Activated naive CD8-positive, alpha-beta T cell treated with anti-CD3 and anti-CD28 coated beads, Interleukin-2, amount 50 U/mL, for 24 hours (primary cell): ENCODE measurements at places on chromosomes 2 and 18.

- no peak for DNase-seq
Measured at GRCh38 chr2:1702186-1702565, 42.1 kb downstream of the PXDN start.

- DNase-seq, result no peak
Measured at GRCh38 chr18:24835751-24836150, 375.3 kb downstream of the HRH4 start.

DNA sequence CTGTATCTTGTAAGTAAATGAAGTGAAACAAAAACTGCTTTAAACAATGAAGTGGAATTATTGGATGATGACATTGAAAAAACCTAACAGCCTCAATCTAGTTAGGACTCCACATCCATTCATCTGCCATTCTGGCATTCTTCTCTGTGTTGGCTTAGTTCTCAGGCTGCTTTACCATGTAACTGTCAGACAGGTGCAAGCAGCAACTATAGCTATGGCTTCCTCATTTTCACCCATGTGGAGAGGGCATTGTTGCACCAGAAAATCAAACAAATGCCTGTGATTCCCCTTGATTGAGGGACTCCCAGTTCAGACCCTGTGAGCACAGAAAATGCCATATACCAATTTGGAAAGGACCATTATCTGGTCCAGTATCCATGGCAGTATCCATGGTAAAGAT lies 129.5 kb upstream of the NYAP2 start:
- no peak for DNase-seq

GRCh38 chr18:42157420-42157819 lies 202.4 kb downstream of the PIK3C3 start:
- DNase-seq, result no peak

DNA sequence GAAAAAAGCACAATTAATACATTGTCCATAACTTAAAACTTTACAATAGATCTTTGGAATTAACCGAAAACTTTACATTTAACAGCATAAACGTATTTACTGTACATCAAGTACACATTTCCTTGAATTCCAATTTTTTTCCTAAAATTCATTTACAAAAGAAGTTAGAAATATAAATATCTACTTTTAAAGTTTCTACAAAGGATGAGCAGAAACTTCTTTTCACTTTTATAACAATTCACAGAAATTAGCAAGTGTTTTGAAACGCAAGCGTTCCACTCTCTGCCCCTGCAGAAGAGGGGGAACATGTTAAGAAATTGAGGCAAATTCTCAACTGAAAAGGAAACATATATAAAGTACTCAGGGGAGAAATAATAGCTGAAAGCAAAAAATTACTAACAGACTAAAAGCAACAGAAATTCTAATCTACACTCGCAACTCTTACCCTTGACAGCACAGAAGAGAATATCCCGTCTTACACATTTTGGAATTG lies 1.5 kb downstream of the NFE2L2 start:
- no peak for DNase-seq

DNA sequence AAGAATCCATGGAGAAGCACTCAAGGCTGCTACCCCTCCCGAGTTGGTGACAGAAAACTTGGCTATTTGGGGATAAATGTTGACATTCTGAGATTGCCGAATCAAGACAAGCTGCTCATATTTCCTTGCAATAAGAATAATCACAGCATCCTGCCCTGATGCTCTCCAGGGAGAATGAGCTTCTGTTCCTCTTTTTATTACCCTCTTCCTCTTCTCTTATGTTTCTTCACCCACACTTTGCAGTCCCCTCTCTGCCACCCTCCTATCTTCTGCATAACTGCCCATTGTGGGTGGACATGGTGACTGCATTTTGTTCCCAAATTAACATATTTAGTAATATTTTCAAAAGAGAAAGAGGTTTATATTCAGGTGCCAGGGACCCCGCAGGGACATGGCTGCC lies 11.9 kb upstream of the MSGN1 start:
- no peak for DNase-seq

DNA sequence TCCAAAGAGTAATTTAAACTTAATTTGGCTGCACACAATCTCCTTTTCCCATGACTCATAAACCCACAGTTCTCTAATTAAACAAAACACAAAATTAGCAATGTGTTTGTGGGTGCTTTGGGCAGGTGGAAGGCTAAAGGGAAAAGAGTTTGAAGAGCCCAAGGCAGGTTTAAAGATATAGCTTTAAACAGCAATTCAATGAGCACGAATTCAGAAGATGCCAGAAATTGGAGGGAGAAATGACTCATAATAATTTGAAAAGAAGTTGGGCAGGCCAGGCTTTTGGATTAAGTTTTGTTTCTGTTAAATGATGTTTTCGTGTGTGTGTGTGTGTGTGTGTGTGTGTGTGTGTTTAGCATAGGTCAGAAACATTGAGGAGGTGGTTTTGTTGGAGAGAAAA lies 594.8 kb upstream of the ZEB2 start:
- DNase-seq, result no peak

DNA sequence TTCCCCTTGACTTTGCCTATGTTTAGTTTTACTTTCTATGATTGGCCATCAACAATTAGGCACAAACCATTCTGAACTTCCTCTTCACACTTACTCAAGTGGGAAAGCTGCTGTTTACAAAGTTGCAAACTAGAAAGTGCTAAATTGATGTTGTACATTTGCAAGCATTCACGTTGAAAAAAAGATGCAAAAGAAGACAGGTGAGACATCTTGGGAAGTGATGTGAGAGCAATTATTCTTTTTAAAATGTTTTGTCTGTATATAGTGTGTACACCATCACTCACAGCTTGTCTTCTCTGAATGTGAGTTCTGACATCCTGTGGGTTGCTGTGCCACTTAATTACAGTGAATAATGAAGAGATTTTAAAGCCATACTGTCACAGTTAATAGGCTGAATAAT lies 874.1 kb upstream of the LRATD1 start:
- DNase-seq, result no peak

DNA sequence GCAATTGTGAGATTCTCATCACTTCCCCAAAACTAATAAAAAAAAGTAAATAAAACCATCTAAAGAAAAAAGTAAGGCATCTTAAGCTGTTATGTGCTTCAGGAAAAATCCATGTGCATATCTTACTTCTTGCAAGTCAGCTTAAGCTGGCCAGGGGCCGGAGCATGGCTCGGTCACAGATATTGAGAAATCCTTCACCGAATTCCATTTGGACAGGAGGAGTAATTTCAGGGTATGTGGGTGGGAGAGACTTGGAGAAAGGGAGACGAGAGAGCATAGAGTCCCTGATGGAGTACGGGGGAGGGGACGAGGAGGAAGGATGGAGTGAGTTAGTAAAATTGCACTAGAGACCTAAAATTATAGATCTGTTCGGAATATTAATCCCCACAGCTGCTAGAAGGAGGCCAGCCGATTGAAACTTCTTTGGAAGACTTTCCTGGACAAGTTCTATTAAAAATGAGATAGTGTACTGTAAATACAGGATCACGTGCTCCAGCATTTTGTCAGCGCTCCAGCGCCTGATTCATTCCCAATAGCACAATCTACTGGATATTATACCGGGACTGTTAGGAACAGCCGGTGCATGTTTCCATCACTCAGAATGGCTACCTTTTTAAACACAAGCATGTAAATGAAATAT lies 438.5 kb downstream of the ZNF516 start:
- no peak for DNase-seq

- DNase-seq, result no peak
Measured at GRCh38 chr2:166764702-166765101, 123.6 kb upstream of the XIRP2 start.

DNA sequence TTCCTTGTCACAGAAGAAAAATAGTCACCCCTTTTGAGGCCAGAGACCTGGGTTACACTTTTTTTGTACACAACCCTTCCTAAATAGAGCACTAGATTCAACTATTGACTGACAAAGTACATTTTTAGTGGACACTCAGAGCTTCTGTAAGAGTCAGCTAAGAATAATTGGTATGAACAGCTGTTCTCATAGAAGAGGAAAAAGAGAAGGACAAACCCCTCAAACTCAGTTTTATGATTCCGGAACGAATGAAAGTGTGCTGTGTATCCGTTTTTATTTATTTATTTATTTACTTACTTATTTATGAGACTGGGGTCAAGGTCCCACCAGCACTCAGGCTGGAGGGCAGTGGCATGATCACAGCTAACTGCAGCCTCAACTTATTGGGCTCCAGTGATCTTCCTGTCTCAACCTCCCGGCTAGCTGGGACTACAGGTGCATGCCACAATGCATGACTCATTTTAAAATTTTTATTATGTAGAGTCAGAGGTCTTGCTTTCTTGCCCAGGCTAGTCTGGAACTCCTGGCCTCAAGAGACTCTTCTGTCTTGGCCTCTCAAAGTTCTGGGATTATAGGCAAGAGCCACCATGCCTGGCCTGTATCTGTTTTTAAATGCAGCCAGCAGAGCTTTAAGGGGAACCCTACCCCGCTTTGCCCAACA lies 36.0 kb upstream of the FZD5 start:
- no peak for DNase-seq

GRCh38 chr2:217853301-217853881 lies 149.4 kb downstream of the TNS1 start:
- DNase-seq, result no peak

DNA sequence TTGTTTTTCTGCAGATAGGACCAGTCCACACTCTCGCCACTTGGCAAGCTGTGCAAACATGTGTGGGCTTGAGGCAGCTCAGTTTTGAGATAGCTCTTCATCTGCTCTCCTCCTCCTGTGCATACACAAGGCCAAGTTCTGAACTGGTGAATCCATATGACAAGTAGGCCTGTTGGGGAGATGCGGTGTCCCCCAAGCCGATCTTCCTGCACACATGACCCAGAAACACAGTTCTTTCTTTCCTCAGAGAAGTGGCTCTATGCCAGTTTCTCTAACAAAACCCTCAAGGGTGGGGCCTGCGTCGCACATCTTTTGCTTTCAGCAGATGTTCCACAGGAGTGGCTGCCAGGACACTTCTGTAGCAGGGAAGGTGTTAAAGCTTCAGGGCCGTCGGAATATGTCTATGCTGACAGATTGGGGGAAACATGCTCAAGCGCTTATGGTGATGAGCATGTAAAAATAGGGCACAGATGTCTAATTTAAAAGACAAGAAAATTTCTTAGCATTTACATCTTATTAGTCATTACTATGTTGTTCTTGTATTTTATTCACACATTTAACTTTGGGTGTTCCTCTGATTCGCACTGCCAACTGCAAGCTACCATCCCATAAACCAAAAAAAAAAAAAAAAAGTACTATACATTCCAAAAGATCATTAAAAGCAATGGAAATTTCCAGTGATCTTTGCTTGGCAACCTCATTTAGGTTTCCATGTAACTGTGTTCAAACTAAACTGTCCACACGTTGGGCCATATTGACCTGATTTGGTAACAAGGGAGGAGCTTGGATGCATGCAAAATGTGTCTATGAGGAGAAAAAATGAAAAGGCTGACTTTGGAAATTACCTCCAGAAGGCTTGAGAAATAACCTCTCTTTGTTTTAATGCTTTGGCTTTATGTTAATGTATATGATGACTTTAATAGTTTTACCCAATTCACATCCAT lies 1055.5 kb upstream of the KLHL29 start:
- no peak for DNase-seq

GRCh38 chr2:42928692-42929545 lies 136.5 kb upstream of the HAAO start:
- no peak for DNase-seq

- DNase-seq, result peak; percentile 14
Measured at GRCh38 chr2:70851704-70852103, 16.1 kb upstream of the CD207 start.

GRCh38 chr2:38474715-38475566 lies 97.9 kb upstream of the ATL2 start:
- no peak for DNase-seq

DNA sequence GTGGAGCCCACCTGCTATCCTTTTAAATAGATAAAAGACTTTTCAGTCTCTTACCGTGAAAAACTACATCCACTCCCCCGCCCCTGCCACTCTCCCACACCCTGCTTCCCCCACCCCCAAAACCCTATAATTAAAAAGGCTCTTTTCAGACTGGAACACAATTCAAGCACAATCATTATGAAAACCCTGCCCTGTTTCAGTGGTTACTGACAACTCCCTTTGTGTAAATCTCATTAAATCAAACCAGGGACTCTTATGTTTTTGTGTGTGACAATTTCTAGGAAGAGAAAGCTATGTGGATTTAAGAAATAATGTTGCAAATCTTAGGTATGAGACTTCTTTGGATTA lies 21.0 kb upstream of the ZNF532 start:
- DNase-seq, result no peak

GRCh38 chr2:13015532-13016320 lies 299.0 kb downstream of the TRIB2 start:
- DNase-seq, result no peak

DNA sequence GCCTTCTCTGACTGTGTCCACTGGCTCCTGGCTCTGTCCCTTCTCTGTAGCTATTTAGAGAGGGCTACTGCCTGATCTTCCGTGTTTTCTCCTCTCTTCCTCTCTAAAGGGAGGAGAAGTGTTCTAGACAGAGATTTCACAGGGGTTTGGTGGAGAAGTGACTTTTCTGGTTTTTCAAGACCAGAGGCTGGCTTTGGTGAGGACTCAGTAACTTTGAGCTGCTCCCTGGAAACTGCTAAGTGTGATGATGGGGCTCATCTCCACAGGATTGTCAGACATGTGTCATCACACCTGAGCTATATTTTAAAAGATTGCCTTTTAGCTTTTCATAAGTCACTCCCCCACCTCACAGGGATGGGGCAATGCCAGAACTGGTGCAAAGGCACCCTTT lies 6.2 kb downstream of the MAL start:
- DNase-seq, result no peak

- no peak for DNase-seq
Measured at GRCh38 chr2:112165296-112165695, 27.1 kb downstream of the FBLN7 start.

GRCh38 chr18:32968248-32968647 lies 195.4 kb upstream of the KLHL14 start:
- DNase-seq, result no peak

DNA sequence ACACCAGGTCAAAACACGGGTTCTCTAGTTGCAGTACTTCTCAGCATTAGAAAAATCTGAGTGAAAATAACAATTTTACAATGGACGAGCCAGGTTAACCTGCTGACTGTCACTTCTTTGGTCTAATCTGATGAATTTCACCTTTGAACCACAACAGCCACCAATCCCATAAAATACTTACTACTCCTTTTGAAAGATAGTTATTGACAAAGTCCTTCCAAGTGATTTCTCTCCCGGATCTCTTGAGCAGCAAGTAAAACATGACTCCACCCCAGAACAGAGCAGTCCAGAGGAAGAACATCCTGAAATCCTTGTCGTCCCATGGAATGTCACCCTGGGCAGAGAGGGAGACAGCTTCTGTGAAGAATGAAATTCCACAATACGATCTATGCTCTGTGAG lies 10.2 kb downstream of the AFG3L2 start:
- DNase-seq, result no peak
